ENCODE measurements at places on chromosomes 7 and 10. TPM values are rescaled to one million over a fixed set of nuclear protein-coding genes. Genes with fewer than 3 reads are reported as not detected.

- DNase-seq = no peak
Measured at GRCh38 chr7:54882694-54883093, 123.7 kb upstream of the SEC61G start.

DNA sequence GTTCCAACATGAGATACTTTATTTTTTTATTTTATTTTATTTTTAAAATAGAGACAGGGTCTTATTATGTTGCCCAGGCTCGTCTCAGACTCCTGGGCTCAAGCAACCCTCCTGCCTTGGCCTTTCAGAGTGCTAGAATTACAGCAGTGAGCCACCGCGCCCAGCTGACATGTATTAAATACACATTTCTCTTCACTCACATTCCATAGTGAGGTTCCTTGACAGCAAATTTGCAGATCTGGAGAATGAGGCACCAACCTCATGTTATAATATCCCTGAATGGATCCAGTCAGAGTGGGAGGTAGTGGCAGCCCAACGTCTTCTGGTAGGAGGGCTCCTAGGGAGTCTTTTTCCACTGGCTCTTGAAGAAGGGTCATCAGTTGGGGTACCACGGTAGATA, 46.1 kb downstream of the OGDH start:
- DNase-seq = no peak

- DNase-seq = no peak
Measured at GRCh38 chr10:60466267-60467201, 76.9 kb upstream of the ANK3 start.

DNA sequence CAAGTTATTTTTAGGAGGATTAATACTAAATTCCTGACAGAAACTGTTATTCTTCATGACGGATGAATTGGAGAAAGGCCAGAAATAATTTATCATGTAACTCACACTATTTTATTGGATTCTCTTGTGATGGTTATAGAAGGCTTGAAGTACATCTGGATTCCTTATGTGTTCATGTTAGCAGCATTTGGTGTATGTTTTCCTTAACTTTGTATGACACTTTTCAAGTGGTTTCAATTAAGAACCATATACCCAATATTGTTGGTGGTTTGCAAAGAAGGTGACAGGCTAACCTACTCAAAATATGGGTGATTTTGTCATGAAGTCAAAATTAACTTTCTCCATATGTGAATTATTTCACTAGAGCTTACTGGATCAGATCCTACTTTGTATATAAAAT, 532.2 kb upstream of the CNTNAP2 start:
- DNase-seq = no peak

DNA sequence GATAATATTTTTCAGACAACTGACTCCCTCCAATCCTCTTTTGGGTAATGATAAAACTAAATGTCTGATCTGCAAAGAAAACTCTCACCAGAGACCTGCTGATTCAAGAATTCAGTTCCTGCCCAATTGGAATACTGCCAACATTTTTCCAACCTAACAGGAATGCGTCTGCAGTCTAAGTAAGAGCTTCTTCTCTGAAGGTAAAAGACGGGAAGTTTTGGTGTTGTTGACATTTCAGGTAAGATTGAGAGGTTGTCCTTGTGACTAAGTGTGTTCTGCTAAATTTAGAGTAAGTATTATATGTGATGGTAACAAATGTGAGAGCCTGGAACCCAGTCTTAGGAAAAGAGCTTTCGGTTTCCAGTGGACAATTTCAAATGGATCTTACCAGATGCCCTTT, 17.6 kb downstream of the IFIT5 start:
- DNase-seq = peak; percentile 67

Gene BICC1
- 15.6 TPM for total RNA-seq

Gene OR2A1
- not detected for total RNA-seq

Gene SPDYE8
- not detected for total RNA-seq

Gene BHLHA15
- total RNA-seq = 6.0 TPM

Gene CPN1
- not detected for total RNA-seq
